Tongue (tissue), 3 donors: ENCODE measurements at places on chromosomes 12 and 14. TPM values are rescaled to one million over a fixed set of nuclear protein-coding genes. Genes with fewer than 3 reads are reported as not detected.
A peak's percentile ranks its signal among the peaks of the same experiment; 100 is the strongest.

DNA sequence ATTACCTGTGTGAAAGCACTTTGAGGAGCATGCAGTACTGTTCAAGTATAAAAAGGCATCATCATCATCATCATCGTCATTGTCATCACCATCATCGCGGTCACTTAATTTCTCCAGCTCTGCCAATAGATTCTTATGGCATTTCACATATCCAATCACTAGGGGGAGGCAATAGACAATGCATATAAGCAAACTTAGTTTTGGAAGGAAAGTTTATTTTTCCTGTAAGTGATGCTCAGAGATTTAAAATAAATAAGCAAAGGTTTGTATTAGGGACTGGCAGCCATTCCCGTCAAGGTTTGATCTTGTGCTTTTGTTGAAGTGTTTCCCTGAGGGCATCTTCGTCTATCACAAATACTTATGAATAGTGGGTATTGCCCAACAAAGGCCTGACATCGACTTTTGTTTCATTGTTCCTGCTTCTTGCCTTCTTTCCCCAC lies 127.4 kb downstream of the KTN1 start:
- peak; percentile 80 for DNase-seq

GRCh38 chr12:49367381-49368239 lies at the start of gene SPATS2:
Gene SPATS2, plus strand, starts transcription at chr12:49367462. Its CDS starts 93,551 bp downstream, at chr12:49461013.
- DNase-seq: peak; percentile 64

DNA sequence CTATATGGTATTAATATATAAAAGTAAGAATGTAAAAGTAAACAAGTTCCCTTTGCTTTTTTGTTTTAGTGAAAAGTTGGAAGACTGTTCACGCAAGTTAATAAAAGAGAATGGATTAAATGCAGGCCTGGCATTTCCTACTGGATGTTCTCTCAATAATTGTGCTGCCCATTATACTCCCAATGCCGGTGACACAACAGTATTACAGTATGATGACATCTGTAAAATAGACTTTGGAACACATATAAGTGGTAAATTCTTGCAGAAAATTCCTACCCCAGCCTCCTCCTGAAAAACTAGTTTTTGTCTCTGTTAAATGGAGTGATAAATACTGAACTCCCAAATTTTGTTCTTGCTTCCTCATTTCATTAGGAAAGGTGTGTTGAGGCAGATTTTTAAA lies 20.9 kb downstream of the METAP2 start:
- no peak for DNase-seq

DNA sequence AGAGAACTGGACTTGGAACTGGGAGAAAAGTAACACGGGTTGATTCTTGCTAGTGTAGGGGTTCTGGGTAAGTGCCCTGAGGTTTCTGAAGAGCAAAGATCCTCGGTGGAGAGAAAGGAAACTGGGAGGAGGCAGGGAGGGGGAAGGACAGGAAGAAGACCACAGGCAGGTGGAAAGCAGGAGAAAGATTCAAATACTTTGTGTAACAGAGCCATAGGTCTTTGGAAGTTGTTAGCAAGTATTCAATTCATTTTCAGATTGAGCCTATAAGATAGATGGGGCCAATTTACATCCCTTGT lies 1.3 kb downstream of the PNP start:
- DNase-seq: no peak

GRCh38 chr12:28486521-28486920 lies 296.3 kb downstream of the CCDC91 start:
- DNase-seq: no peak

DNA sequence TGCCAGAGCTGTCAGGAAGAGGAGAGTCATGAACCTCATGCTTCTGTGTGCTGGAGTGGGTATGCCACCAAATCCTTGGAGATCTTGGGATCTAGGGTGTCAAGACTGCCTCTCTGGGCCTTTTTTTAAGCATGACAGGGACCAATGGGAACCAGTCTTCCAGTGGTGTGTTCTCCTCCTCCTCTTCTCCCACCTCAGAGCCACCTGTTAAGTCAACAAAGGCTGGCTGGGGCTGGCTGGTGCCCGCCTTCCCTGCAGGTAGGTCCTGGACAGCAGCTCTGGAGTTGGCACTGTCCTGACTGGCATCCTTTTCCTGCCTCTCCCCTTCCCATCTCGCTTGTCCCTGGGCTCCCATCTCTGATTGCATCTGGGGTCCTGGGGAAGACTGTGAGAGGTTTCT lies at the start of gene DCD:
DCD (minus strand) TSS at position 101 of the 400 bp plus-strand sequence; CDS start at position 39, 62 bp downstream.
- DNase-seq: no peak

GRCh38 chr12:9243999-9244649 lies 35.9 kb upstream of the PZP start:
- DNase-seq: no peak

DNA sequence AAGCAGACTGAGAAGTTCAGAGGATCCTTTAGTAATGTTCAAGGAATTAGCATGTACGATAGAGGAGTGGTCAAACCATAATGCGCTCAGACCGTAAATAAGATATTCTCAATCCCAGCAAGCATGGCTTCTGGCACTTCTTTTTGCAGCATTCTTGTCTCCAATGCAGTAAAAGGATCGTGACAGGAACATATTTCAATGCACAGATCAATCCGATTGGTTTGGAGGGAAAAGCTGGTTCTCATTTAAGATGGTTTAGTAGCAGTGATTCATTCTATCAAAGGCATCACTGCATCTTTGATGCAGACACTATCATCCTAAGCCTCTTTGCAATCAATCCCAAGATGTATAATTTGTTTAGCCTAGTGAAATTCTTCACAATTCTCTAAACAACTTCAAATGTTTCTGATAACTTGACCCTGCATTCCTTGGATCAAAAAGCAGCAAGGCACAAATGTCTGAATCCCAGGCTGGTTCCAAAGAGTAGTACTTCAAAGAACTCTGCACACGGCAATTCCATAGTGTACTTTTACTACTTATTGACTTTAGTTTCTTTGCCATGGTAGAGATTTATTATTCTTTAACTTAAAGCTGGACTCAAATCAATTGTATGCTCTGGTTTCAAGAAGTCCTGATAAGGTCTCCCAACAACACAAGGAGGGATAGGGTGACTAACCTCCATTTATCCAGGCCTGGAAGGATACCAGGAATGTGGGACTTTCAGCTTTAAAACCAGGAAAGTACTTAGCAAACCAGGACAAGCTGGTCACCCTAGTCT lies 96.8 kb upstream of the MDM1 start:
- DNase-seq: no peak

- DNase-seq: no peak
These were observed 64.7 kb downstream of the CLMN start for GRCh38 chr14:95255013-95255412.

Gene GALNT4
- total RNA-seq: 8.4 TPM

Gene B4GALNT3
- 14.0 TPM for total RNA-seq
